AG10803 (cell line): ENCODE measurements at places on chromosomes 3 and 15.
A peak's percentile ranks its signal among the peaks of the same experiment; 100 is the strongest.

GRCh38 chr3:17144665-17144993 lies 259.9 kb downstream of the PLCL2 start:
- no peak for DNase-seq

DNA sequence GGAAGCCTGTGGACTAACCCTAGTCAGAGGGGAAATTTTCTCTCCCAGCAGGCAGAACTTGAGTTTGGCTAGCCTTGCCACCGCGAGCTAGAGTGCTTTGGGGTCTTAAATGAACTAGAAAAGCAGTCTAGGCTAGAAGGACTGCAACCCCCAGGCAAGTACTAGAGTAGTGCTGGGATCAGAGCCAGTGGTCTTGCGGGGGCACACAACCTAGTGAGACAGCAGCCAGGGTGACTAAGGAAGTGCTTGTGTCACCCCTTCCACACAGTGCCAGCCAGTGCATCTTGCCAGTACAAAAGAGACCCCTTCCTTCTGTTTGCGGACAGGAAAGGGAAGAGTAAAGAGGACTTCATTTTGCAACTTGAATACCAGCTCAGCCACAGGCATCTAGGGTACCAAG lies 59.0 kb downstream of the GOLM2 start:
- DNase-seq = no peak

GRCh38 chr15:35197306-35197705 lies 112.2 kb upstream of the NANOGP8 start:
- no peak for DNase-seq

- no peak for DNase-seq
Measured at GRCh38 chr3:147406028-147406931, at the start of gene ZIC4. TSS of gene ZIC4 (minus strand) at chr3:147406543. CDS start at chr3:147402797, 3,746 bp downstream.

DNA sequence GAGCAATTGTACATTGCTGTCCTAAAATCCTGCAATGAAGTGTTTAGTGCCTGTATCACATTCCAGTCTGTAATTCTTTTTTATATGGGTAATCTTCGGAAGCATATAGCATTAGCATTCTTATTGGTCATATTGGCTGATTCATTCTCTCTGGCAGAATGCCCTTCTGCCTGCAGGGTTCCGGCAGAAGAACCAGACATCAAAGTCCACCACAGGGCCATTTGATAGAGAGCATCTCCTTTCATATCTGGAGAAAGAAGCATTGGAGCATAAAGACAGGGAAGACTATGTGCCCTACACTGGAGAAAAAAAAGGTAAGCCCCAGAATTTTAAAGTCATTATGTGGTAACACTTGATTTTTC lies 39.6 kb downstream of the TMOD3 start:
- peak; percentile 78 for DNase-seq

- DNase-seq = no peak
Measured at GRCh38 chr3:125394406-125394805, 19.3 kb upstream of the ZNF148 start.

GRCh38 chr3:110021659-110022058 lies 684.3 kb upstream of the DPPA4 start:
- no peak for DNase-seq

DNA sequence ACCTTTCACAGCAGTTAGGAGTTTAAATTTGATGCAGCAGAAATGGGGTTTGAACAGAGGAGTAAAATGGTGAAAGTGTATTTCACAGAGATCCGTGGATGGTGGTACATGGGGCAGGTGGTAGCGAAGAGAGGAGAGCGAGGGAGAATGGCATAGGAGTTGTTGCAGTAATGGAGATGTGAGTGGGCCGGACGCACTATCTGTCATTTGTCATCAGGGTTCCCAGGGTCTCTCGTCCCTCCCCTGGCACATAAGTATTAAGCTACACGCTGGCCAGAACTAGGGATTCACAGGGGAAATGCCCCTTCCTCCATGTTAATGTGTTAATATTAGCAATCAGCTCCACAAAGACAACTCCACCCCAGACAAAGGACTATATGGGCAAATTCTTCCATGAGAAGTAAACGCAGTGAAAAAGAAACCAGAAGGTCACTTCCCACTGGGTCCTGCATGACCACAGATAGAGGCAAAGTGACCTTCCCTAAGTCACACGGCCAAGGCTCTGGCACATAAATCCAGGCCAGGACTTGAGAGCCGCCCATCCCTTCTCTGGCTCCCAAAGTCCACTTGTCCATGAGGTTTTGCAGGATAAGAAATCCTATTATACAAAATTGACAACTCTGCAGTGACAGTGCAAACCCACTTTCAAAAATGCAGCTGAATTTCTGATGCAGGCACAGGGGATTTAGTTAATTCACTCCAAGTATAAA lies 42.5 kb downstream of the ANXA2 start:
- no peak for DNase-seq

- no peak for DNase-seq
Measured at GRCh38 chr3:96225494-96225893, 588.9 kb upstream of the EPHA6 start.

DNA sequence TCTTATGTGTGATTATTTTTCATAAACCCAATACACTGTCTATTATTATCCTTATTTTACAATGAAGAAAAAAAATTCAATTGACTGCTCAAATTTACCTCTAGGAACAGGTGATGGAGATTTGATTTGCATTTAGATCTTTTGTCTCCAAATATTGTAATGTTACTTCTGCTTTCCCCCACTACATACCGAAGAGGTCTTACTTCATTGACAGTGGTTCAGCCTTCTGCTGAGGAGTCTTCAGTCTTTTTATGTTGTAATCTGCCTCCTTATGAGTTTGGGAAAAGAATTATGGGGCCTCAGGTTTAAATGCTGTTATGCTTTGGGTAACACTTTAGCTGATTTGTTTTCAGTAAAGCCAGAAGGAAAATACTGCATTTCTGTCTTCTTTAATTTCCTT lies 199.5 kb downstream of the LPP start:
- DNase-seq = no peak

DNA sequence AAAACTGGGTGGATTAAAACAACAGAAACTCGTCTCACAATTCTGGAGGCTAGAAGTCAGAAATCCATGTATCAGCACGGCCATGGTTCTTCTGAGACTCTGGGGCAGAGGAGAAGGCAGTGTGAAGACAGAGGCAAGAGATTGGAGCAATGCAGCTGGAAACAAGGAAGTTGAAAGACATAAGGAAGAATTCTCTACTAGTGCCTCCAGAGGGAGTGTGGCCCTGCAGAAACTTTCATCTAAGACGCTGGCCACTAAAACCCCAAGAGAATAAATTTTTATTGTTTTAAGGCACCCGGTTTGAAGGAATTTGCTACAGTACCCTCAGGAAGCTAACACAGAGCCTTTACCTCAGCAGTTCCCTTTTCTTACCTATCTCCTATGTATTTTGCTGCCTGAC lies 1012.2 kb upstream of the CADM2 start:
- DNase-seq = no peak

DNA sequence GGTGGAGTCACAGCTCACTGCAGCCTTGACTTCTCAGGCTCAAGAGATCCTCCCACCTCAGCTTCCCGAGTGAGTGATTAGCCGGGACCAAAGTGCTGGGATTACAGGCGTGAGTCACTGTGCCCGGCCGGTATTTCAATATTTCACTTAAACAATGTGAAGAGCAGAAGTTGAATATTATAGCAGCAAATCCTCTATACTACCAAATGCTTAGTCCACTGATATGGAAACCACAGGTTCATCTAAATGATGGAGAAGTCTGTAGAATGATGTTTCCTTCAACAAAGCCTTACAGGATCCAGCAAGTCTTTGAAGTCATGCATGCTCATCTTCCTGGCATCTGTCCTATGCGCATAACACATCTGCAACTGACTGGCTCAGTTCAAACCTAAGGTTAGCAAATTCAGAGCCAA lies 20.3 kb upstream of the UACA start:
- DNase-seq = peak; percentile 44

DNA sequence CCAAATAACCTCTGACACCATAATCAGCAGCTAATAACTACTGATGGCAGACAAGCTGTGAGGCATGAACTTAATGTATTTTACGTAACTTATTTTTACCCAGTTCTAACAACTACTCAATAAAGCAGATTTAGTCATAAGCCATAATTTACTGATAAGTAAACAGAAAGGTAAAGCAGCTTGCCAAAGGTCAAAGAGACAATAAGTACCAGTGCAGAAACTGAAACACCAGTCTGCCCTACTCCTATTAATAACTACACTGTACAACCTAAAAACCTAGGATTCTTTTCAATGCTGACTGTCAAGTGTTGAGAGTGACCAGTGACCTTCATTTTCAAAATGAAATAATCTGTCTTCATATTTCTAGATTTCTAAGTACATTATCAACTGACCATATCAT lies 152.2 kb downstream of the NR2E3 start:
- no peak for DNase-seq

- no peak for DNase-seq
Measured at GRCh38 chr3:175018946-175019727, 160.0 kb downstream of the NAALADL2 start.

- peak; percentile 96 for DNase-seq
Measured at GRCh38 chr15:62469874-62470688, 305.0 kb upstream of the C2CD4B start.

- DNase-seq = no peak
Measured at GRCh38 chr3:9135930-9136525, 113.4 kb downstream of the SRGAP3 start.

GRCh38 chr3:134366221-134366927 lies 7.9 kb downstream of the AMOTL2 start:
- peak; percentile 62 for DNase-seq

DNA sequence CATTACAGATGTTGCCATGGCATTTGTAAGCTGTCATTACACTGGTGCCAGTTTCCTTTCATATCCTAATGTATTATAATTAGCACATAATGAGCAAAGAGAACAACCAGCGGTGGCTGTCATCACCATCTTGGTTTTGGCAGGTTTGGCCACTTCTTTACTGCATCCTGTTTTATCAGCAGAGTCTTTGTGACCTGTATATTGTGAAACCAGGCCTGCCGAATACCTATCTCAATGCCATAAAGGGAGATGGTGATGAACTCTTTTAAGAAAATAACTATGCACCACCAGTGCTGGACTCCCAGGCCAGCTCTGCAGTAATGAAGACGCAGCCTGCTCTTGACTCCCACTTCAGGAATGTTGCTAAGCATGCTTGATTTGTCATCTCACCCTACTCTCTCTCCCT lies 458.1 kb upstream of the NR2F2 start:
- peak; percentile 40 for DNase-seq
